ENCODE measurements at places on chromosomes 16 and 17.

DNA sequence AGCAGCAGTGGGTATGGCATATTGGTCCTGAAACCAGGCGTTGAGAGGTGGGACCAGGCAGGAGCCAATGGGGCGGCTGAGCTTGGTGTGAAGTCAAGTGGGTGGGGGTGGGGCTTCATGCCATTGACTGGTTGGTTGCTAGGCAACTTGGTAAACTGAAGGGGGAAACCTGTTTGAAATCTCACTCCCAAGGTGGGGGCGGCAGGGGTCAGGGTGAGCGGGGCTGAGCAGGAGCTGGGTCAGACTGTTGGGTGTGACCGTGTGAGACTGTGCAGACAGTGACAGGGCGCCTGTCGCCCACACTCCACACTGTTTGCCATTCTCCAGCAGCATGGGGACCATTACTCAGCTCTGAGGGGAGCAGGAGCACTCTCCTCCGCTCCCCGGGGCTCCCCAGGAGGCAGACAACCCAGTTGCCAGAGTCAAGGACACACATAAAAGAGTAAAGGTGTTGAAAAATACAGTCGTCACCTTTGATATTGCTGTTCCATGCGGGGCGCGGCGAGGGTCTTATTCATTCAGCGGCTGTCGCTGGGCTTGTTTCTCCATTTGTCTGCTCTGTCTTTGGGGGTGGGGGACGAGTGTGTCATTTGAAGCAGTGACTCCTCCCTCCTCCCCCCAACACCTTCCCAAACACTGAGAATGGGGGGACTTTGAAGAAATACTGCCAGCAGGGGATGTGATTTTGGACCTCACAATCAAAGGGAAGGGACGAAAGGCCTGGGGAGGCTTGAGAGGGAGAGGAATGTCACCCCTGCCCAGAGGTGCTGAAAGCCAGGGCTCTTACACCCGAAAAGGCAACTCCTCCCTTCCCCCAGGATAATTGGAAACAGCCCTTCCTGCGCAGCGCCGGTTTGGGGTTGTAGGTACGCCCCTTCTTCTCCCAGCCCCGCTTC, 1.2 kb upstream of the EFNB3 start:
- no peak for DNase-seq

GRCh38 chr16:27518226-27518625, 31.5 kb downstream of the GTF3C1 start:
- DNase-seq, result no peak

GRCh38 chr16:81612351-81613163, 166.5 kb upstream of the PLCG2 start:
- no peak for DNase-seq

DNA sequence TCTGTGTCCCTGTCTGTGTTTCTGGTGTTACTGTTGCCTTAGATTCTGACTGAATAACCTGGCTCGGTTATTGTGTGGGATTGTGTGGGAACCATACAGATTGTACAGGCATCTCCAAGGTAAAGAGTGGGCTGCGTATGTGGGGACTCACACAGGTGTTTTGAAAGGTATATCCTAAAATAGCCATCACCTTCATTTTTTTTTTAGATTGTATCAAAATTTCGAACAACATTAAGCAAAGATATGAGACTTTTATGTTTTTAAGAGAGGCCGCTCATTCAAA, 53.5 kb downstream of the ATP2C2 start:
- no peak for DNase-seq

- no peak for DNase-seq
Measured at GRCh38 chr16:89244754-89245153, 27.3 kb downstream of the ZNF778 start.

DNA sequence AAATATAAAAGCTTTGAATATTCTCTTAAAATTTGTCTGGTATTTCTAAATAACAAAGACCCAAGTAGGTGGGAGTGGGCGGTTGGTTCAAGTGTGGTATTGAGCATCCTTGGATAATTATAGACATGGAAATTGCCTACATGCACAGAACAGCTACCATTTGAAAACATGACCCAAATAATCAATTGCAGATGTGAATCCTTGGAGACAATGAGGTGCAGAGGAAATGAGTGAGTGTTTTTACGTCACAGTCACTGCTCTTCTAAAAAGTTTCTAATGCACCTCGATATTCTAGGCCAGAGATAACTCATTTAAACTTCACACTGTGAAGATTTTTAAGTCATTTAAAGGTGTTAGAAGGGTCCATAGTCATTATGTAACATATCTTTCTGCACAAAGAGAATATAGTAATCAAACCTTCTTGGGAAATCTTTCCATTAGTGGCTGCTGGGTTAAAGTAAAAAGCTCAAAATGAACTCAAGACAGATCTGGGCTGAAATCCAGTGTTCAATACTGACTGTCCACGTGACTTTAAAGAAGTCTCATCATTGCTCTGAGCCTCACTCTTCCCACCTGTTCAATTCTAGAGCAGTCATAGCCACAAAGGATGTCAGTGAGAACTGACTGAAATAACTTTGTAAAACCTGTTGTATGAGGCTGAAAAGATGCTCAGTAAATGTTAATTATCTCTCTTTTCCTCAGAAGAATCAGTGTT, 144.5 kb downstream of the CDH11 start:
- no peak for DNase-seq

Measured in cerebellar nuclear complex (tissue), 1 donor.